WTC11 (cell line): ENCODE measurements at places on chromosomes 13 and 19. TPM values are rescaled to one million over a fixed set of nuclear protein-coding genes. Genes with fewer than 3 reads are reported as not detected.

The SHISA7 gene
- total RNA-seq = 0.79 to 0.94 TPM (median 0.87 TPM) in 3 replicates

The PRTN3 gene
- 0.53 to 0.82 TPM (median 0.61 TPM) in 3 replicates for total RNA-seq

The GPR183 gene
- total RNA-seq = 0.13 to 0.14 TPM in 2 of 3 replicates, not detected in the other

The RASGRP4 gene
- total RNA-seq = 2.5 to 4.1 TPM (median 3.4 TPM) in 3 replicates

The FXYD5 gene
- 114 to 135 TPM (median 128 TPM) in 3 replicates for total RNA-seq

The STOML3 gene
- total RNA-seq = not detected in 3 replicates

The ZNF667 gene
- 9.7 to 14.4 TPM (median 10.8 TPM) in 3 replicates for total RNA-seq

The FFAR2 gene
- not detected in 3 replicates for total RNA-seq

DNA sequence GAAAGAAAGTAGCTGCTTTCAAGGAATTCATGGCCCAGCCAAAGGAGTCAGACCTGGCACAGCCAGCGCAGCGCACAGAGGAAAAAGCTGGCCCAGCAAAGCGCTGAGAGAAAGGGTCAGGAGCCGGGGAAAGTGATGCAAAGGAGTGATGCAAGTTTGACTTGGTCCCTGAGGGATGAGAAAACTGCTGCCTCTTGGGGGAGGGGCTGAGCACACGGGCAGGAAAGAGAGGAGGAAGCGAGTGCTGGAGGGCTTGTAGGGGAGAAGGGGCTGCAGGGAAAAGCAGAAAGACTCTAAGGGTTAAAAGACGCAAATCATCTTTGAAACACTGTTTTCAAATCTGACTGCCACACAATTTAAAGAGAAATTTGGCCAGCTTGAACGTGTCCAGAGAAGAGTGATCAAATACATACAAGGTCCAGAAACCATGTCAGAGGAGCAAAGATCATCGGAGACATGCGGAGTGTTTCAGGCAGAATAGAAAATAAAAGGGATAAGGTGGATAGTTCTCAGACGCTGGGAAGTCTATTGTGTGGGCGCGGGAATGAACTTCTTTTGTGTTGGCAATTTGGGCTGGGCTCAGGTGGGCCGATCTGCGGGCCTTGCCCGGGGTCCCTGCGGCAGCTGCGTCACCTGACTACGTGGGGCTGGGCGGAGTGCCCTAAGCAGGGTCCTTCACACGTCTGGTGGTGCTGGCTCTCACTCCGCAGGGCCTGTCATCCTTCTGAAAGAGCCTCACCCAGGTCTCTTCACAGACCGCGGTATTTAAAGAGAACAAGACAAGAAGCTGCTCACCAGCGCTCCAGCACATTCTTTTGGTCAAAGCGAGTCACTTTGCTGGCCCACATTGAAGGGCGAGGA is 18.1 kb downstream of the N4BP2L1 start:
- peak; percentile 70 for DNase-seq

GRCh38 chr19:45061965-45062364 is 14.3 kb downstream of the ZNF296 start:
- DNase-seq = no peak

DNA sequence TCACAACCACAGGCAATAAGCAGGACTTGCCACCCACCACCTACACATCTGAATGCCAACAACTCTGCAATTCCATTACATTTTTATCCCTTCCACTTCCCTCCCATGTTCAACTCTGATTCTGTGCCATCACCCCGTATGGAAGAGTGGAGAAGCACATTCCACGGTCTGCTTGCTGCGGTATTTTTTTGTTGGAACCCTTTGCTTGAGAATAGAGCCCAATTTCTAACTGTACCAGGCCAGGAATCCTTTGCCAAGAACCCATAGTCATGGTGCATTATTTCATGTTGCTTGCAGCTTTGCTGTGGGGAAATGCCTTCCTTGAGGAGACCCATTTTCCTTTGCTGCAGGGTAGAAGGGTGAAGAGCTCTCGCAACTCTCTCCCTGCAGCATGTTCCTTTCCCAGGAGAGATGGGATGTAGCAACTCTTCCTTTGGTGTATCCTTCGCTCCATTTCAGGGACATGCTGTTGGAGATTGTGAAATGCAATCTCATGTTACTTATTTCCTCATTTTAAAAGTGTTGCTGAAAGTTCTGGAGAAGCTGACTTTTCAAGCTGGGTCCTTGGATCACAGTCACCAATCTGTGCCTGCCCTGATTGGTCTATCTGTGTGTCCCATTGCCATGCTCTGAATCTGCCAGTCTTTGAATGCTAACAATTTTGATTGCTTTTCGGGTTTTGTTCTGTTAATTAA is 69.8 kb upstream of the STARD13 start:
- no peak for DNase-seq

GRCh38 chr19:54373781-54374631 is 9.3 kb upstream of the LAIR1 start:
- DNase-seq = no peak

GRCh38 chr13:98065468-98065867 is 77.4 kb upstream of the FARP1 start:
- no peak for DNase-seq

DNA sequence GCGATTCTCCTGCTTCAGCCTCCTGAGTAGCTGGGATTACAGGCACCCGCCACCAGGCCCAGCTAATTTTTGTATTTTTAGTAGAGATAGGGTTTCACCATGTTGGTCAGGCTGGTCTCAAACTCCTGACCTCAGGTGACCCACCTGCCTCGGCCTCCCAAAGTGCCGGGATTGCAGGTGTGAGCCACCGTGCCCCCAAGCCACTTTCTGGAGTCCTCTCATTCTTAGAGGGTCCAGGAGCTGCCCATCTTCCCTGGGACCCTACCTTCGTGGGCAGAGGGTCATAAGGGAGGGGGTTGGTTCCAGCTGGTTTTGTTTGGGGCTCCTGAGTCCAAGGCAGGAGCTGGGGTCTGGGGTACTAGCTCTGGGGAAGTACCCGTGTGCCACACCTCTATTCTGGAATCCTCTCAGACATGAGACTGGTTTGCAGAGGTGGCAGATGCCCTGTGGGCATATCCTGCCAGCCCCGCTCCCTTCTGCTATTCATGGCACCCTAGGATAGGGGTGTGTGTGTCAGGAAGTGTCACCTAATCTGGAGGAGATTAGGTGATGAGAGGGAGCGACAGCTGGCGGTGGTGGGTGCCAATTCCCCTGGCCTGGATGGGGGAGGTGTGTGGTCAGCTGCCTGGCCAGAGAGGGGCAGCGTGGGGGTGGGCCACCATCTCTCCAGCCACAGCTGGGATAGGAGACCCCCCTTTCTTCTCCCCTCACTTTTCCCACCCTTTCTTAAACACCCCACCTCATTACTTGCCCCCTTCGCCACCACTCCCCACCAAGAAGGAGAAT is 2.1 kb downstream of the PRMT1 start:
- no peak for DNase-seq

GRCh38 chr13:42075517-42075916 is 27.1 kb downstream of the DGKH start:
- DNase-seq = no peak

DNA sequence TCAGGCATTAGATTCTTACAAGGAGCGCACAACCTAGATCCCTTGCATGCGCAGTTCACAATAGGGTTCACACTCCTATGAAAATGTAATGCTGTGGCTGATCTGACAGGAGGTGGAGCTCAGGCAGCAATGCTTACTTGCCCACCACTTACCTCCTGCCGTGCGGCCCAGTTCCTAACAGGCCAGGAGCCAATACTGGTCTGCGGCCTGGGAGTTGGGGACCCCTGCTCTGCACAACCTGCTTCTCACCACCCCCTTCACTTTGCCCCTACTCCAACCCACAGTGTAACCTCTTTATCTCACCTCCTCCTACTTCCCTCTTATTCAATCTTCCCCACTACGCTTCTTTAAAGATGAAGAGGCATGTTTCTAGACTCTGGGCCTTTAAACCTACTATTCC is 240.2 kb downstream of the RGCC start:
- DNase-seq = peak; percentile 35

- no peak for DNase-seq
Observed at GRCh38 chr19:12785431-12786031, 5.8 kb upstream of the JUNB start.

DNA sequence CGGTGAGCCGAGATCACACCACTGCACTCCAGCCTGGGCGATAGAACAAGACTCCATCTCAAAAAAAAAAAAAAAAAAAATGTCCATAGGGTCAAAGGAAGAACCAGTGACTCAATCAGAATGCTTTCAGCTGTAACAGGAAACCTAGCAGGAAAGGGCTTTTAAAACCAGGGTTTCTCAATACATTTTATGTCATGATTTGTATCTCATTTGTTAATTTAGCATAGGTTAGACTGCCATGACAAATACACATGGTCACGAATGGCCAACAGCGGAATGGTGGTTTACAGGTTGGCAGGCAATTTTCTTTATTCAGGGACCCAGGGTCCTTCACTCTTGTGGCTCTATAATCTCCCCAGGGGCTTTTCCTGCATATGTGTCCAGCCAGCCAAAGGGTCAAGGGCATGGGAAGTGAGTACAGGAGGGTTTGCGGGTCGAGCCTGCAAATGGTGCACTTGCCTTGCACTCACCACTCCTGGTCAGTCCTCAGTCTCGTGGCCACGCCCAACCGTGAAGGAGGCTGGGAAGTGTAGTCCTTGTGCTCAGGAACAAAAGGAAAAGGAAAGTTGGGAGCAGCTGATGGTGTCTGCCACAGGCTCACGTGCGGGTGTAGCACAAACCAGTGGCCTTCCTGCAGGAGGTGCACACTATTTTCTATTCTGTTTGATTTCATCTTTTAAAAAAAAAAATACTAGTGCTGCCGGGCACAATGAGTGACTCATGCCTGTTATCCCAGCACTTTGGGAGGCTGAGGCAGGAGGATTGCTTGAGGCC is 14.8 kb downstream of the DHX34 start:
- DNase-seq = peak; percentile 42

DNA sequence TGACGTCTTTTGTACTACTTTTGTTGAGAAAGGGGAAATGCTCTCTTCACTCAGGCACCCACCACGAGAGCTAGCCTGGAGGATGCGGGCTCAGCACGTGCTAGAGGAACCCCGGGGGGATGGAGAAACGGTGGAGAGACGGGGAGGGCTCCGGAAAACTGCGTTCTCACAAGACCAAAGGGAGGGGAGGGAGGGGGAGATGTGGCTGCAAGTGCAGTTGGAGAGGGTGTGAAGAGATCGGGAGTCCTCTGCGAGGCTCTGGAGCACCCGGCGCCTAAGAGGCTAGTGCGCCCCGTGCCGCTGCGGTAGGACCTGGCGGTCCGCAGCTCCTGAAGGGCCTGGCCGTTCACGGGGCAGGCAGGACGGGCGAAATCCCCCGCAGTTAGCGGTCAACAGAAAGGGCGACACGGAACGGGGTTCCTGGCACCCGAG is 43.4 kb upstream of the XPO4 start:
- peak; percentile 39 for DNase-seq
